AG08396 (cell line): ENCODE measurements at places on chromosomes 4 and X.

GRCh38 chrX:140360284-140360683 is 144.6 kb downstream of the SOX3 start:
- DNase-seq: no peak

DNA sequence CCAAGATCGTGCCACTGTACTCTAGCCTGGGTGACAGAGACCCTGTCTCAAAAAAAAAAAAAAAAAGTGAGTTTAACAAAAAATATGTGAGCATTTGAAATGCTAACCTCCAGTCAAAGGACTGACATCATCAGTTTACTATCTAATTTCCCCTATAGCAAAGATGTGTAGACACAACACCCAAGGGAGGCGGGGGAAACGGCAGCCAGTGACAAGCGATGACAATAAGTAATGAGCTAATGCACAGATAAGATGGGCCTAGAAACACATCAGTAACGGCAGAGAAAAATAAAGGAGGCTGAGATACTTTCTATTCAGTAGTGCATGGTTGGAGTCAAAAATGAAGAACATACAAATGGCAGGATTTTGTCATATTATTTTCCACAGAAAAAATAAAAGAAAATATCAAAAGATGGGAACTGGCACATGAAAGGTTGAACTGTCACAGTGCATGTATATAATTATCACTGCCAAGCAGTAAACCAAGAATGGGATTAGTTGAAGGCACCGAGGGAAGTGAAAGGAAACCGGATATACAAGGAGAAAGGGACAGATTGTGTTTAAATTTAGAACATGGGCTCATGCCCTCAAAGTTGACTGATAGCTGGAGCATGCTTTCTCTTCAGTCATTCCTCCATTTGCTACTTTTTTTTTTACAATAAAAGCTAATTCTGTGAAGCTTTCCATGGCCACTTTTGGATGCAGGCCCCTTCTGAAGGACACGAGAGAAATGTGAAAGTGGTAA is 41.8 kb downstream of the IGFBP7 start:
- DNase-seq: no peak

- DNase-seq: no peak
Observed at GRCh38 chrX:132101799-132102198, 26.0 kb downstream of the FRMD7 start.

GRCh38 chrX:46922611-46923010 is 10.4 kb downstream of the JADE3 start:
- no peak for DNase-seq

DNA sequence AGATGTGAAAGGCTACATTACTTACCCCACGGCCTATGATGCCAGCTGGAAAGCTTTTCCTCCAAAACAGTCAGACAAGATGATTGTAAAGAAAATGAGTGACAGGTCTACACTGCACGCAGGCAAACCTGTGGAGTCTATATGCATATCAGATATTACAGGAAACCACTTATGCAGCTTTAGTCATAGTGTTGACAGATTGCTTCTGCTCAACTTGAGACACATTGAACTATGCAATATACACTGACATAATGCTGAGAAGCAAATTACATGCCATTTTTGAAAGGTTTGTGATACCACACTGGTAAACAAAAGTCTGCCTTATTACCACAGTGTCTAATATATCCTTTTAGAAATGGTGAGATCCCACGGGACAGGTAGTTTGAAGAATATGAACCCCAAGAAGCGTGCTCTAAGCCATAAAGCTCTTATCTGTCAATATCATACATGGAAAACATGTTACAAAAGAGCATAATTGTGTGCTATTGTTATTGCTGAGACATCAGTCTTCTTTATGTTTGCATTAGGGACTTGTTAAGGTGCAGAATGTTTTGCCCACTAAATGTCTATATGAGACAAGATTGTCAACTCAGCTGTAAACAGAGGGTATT is 1835.8 kb upstream of the TENM3 start:
- DNase-seq: no peak

DNA sequence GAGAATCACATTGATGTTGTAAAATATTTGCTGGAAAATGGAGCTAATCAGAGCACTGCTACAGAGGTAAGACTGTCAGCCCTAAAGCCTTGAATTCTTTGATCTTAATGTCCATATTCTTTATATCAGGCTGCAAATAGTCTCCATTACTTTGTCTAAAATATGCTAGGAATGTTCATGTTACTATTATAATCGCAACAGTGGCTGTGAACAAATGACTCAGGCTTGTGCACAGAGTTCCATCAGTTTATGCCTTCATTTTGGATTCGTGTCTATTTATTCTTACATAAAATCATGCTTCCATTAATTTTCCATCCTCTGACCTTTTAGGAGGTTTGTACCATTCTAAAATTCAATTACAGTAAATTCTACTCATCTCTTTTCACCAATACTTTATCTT is 182.7 kb downstream of the ANK2 start:
- DNase-seq: no peak

DNA sequence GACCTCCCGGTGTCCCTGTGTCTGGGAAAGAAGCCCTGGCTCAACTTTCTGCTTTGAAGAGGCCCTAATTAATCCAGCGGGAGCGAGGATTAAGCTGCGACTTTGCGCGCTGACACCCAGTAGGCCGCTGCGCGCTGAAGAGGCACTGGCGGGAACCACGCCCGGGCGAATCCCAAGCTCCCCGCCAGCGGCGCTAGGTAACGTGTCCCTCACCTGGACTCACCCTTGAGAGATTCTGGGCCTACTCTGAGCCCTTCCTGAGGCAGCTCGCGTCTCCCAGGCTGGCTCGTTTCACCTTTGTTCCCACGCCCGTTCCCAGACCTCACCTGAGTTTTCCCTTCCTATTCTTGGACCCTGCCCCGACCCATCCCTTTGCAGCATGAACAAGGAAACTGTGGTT is 616 bp upstream of the KLHL34 start:
- no peak for DNase-seq

DNA sequence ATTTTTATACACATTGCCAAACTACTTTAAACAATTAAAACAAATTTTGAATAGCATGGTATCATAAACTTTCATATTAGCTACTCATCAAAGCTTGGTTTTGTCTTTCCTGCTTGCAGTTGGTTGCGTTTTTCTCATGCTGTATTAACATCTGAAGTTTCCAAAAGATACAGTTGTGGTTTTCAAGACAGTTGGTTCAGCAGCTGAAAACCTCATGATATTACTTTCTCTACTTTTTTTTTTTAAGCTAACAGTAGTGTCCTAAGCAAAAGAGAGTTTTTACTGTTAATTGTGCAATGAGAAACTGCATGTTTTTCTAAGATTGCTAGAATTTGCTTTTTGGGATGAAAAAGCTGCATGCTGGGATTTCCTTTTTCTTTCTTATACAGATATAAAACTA is 15.2 kb downstream of the RUFY3 start:
- DNase-seq: no peak

DNA sequence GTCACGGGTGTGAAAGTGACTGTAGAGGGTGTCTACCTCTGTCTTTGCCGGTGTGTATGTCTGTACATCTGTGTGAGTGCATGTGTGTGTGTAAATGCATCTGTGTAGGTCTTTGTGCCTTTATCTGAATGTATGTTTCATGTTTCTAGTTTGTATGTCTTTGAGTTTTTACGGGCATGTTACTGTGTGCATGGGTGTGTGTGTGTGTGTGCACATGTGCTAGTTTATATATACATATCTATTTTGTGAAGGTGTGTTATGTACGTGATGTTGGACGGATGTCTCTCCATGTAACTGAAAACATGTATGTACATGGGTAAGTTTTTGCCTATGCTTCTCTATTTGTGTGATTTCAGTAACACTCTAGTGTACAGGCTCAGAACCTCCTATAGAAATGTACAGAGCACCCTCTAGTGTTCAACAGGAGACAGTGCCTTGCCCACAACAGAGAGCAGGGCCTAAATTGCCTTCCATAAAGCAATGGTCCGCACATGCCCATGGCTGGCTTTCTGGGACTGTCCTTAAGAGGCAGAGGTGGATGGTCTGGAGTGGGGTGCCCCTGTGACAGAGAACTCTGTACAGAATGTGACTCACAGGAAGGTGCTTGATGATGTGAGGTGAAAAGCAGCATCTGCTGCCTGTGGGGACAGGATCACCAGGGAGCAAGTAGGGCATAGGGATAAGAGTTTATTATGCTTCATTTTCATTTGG is 343.5 kb downstream of the RAPGEF2 start:
- peak; percentile 64 for DNase-seq

DNA sequence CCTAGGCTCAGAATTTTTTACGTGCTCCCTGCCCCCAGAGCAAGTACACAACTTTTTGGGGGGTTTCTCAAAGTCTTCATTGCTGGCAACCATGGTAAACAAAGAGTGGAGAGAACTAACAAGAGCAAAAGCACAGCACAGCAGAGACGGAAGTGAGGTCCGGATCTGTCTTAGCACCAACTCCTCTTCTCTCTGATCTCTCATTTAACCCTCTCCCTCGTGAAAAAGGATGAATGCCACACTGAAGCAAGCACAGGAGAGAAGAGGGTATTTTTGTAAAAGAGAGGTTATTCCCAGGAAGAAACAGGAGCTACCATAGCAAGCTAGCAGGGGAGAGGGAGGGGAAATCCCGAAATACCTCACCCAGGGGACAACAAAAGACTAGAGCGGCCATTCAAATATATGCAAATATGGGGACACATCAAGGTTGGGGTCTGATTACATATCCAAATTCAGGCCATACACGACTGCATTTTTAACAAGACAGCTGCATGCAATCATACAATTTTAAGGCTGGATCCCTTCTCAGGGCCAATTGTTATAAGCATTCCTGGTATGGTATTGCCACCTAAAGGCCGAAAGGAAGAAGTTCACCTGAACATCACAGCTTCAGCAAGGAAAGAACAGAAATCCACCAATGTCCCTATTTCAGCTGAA is 46.6 kb downstream of the CD40LG start:
- peak; percentile 50 for DNase-seq

- no peak for DNase-seq
Observed at GRCh38 chrX:805103-805670, 174.6 kb downstream of the SHOX start.

GRCh38 chr4:186602978-186603377 is 47.6 kb upstream of the MTNR1A start:
- no peak for DNase-seq

DNA sequence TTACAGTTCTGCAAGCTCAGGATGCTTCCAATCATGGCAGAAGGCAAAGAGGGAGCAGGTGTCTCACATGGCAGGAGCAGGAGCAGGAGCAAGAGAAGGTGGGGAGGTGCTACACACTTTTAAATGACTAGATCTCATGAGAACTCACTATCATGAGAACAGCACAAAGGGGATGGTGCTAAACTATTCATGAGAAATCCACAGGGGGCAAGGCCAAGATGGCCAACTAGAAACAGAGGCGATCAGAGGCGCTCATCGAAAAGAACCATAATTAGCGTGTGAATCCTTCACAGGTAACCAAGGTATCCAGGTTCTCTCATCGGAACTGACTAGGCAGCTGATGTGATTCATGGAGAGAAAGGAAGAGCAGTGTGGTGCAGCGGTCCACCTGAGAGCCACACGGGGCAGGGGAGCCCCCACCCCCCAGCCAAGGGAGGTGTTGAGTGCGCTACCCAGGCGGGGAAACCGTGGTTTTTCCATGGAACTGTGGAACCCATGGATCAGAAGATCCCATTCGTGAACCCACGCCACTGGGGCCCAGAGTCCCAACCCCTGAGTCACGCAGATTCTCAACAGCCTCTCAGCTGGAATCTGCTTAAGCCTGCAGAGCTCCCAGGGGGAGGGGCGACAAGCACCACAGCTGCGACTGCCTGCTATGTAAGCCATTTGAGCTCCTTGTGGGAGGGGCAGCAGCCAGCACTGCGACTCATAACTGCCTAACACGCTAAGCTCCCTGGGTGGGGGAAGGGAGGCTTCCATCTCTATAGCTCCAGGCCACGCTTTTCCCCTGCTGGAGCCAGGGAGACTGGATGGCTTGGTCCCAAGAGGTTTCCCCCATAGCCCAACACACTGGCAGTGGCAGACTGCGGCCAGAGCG is 46.7 kb downstream of the FGF16 start:
- peak; percentile 50 for DNase-seq

GRCh38 chrX:123173833-123174232 is 10.2 kb upstream of the GRIA3 start:
- DNase-seq: no peak

DNA sequence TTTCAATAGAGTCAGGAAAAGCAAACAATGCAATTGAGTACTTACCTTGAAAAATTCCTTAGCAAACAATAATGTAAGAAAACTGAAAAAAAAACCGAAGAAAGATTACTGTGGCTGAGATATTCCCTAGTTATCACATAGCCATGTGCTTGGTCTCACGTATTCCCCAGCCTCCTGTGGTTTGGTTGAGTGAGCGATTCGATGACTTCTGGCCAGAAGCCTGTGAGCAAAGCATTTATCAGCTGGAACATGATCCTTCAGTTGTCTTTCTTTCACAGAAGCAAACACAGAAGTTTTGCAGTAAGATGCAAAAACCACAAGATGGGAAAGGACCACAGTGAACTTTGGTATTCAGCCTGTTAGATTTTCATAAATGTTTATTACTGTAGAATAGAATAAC is 1754.3 kb upstream of the AGA start:
- no peak for DNase-seq

DNA sequence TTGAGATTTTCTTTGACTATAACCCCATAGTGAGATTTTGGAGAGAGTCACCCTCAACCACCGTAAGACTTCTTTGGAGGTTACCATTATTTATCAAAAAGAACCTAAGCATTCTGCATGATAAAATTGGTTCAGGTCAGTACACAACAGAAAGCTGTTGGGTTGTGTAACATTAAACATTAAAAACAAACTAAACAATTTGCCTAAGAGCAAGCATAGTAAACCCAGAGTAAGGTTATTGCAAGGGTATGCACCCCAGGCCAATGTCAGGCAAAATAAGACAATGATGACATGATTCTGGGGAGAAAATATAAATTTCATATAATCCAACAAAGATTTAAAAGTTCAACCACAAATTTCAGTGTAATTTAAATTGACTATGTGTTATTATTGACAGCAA is 472.4 kb downstream of the SH2D1A start:
- DNase-seq: no peak

- no peak for DNase-seq
Observed at GRCh38 chr4:36333303-36333877, 52.0 kb downstream of the DTHD1 start.

DNA sequence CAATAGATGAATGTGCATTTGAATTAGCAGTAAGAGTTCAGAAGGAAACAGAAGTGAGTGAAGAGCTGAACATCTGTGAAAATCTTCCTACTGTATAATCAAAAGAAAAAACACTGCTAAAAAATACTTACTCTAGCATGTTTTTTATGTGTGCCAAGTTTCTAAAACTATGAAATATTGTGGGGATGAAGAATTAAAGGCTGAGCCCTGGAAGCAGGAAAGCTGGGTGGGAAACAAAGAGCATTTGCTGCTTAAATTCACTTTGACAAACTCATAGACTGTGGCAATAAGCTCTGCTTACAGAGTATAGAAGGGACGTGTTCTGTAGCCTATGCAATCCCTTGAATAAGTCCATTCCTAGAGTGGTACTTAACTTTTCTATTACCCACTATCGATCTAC is 261.7 kb downstream of the ANKRD50 start:
- DNase-seq: no peak

- DNase-seq: no peak
Observed at GRCh38 chr4:11483046-11483445, 54.4 kb upstream of the HS3ST1 start.
